ENCODE measurements at places on chromosomes 3 and 15.
A peak's percentile ranks its signal among the peaks of the same experiment; 100 is the strongest.

GRCh38 chr3:36401056-36401455 lies 20.8 kb downstream of the STAC start:
- no peak for DNase-seq
- H3K27me3 ChIP-seq, result no peaks in the 10 kb centered on the region
- no peaks in the 10 kb centered on the region for H3K36me3 ChIP-seq

- no peaks in the 10 kb centered on the region for H3K27me3 ChIP-seq
- H3K27ac ChIP-seq, result no peak overlapping the region
- no peak overlapping the region for H3K4me3 ChIP-seq
- no peaks in the 10 kb centered on the region for H3K4me1 ChIP-seq
- no peaks in the 10 kb centered on the region for H3K36me3 ChIP-seq
- peak; percentile 75 for DNase-seq
Measured at GRCh38 chr15:41989573-41990242, 17.4 kb upstream of the EHD4 start.

- H3K36me3 ChIP-seq, result no peaks in the 10 kb centered on the region
- no peaks in the 10 kb centered on the region for H3K27me3 ChIP-seq
- no peak overlapping the region for H3K4me3 ChIP-seq
- H3K4me1 ChIP-seq, result peaks cover 5% of the 10 kb centered on the region
Measured at GRCh38 chr15:91472316-91472756, 372.3 kb downstream of the SV2B start.

DNA sequence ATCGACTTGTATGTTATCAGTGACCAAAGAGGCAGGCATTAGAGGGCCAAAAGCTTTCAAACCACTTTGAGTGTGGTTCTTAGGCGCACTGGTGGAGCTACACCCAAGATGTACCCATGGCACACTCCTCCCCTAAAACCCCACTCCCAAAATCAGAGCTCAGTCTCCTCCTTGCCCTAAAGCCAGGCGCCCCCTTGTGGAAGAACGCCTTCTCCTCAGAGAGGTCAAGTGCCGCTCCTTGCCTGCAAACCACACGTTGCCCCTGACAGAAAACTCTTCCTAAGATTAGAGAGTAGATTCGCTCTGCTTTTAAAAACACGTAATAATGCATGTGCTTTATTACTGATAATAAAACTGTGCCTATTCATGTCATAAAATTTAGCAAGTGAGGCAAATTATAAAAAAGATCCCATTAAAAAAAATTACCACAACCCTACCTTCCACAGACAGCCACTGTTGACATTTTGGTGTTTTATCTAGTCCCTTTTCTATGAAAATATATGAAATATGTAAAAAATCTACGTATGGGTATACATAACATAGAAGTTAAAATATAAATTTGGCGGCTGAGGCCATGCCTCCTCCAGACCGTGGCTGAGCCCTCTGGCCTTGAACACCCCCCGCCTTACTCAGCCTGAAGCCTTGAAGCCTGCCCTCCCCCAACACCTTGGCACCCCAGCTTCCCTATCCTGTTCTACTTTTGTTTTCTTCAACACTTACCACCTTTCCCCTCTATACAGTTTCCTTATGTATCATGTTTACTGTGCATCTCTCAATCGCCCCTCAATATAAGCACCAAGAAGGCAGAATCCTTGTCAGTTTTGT lies 33.5 kb downstream of the BCL2L10 start:
- no peak overlapping the region for H3K27ac ChIP-seq
- peaks cover 52% of the 10 kb centered on the region for H3K4me1 ChIP-seq
- no peaks in the 10 kb centered on the region for H3K36me3 ChIP-seq
- no peak overlapping the region for H3K4me3 ChIP-seq
- peak; percentile 77 for DNase-seq
- no peaks in the 10 kb centered on the region for H3K27me3 ChIP-seq

- H3K4me1 ChIP-seq, result no peaks in the 10 kb centered on the region
- H3K27ac ChIP-seq, result no peak overlapping the region
- H3K27me3 ChIP-seq, result no peaks in the 10 kb centered on the region
- H3K36me3 ChIP-seq, result no peaks in the 10 kb centered on the region
- H3K4me3 ChIP-seq, result no peak overlapping the region
- DNase-seq, result no peak
Measured at GRCh38 chr3:190596349-190597285, 82.7 kb downstream of the IL1RAP start.

DNA sequence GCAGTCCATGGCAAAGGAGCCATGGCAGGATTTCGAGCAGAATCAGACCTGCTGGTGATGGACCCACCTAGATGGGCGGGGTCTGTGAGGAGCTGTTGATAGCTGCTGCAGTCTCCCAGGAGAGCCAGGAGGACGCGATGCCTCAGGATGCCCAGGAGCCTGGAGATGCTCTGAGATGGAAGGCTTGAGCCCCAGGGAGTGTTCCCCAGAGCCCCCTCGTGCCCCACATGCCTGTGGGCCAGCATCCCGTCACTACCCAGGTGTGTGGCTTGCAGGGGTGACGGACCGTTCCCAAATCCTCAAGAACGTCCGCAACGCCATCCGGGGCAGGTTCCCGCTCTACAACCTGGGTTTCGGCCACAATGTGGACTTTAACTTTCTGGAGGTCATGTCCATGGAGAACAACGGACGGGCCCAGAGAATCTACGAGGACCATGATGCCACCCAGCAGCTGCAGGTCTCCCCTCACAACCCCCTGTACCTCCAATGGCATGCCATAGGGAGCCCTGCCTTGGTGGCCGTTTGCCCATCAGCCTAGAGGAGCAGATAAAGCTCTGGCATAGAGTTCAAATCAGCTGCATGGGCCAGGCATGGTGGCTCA lies 6.7 kb downstream of the ITIH1 start:
- no peak for DNase-seq
- H3K4me1 ChIP-seq, result no peaks in the 10 kb centered on the region
- no peak overlapping the region for H3K4me3 ChIP-seq
- H3K36me3 ChIP-seq, result no peaks in the 10 kb centered on the region

GRCh38 chr15:78437107-78437761 lies 782 bp upstream of the IREB2 start:
- H3K36me3 ChIP-seq, result peaks cover 13% of the 10 kb centered on the region
- peaks cover 34% of the 10 kb centered on the region for H3K4me1 ChIP-seq
- no peaks in the 10 kb centered on the region for H3K27me3 ChIP-seq
- H3K4me3 ChIP-seq, result peak overlapping the region; percentile 96

DNA sequence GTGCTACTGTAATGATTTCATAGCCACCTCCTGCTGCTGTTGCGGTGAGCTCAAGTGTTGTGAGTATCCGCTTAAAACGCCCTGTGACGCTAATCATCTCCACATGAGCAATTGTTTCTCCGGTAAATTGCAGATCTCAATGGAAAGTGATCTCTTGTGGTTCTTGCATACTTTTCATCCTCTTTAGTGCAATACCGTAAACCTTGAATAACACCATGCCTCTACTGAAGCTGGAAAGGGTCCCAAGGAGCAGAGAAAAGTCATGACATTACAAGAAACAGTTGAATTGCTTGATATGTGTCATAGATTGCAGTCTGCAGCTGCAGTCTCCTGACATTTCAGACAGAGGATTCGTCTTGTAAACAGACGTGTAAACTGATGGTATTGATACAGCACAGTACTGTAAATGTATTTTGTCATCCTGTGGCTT lies 6.0 kb upstream of the CEMIP start:
- no peak for DNase-seq
- no peaks in the 10 kb centered on the region for H3K27me3 ChIP-seq
- H3K27ac ChIP-seq, result no peak overlapping the region
- H3K4me3 ChIP-seq, result no peak overlapping the region
- H3K4me1 ChIP-seq, result peaks cover 23% of the 10 kb centered on the region

GRCh38 chr3:52756141-52756540 lies 14.6 kb downstream of the NEK4 start:
- H3K36me3 ChIP-seq, result peaks cover 51% of the 10 kb centered on the region
- H3K27me3 ChIP-seq, result no peaks in the 10 kb centered on the region
- peaks cover 8% of the 10 kb centered on the region for H3K4me1 ChIP-seq
- H3K4me3 ChIP-seq, result no peak overlapping the region
- no peak for DNase-seq

DNA sequence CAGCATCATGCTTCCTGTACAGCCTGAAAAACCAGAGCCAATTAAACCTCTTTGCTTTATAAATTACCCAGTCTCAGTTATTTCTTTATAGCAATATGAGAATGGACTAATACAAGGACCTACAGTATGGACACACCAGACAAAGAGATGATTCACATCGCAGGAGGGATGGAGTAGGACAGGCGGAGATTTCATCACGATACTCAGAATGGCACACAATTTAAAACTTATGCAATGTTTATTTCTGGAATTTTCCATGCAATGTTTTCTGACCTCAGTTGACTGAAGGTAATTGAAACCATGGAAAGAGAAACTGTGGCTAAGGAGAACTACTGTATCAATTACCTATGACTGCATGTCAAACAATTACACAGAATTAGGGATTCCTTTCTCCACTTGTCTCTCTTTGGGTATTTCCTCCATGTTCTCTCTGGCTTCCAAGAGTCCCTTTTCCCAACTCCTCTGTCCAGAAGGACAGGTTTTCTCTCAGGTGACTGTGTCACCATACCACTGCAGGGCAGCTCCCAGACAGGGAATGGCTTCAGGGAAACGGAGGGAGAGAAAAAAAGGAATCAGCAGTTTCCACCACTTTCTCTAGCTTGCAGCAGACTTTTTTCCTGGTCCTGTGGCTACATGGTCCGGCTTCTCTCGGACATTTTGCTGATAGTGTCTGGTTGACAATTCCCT lies 3.0 kb upstream of the ANO10 start:
- no peak overlapping the region for H3K27ac ChIP-seq
- H3K27me3 ChIP-seq, result no peaks in the 10 kb centered on the region
- DNase-seq, result no peak
- no peaks in the 10 kb centered on the region for H3K36me3 ChIP-seq
- H3K4me1 ChIP-seq, result peaks cover 10% of the 10 kb centered on the region
- no peak overlapping the region for H3K4me3 ChIP-seq

- no peak for DNase-seq
- peak overlapping the region; percentile 95 for H3K4me3 ChIP-seq
- peaks cover 24% of the 10 kb centered on the region for H3K4me1 ChIP-seq
- no peaks in the 10 kb centered on the region for H3K27me3 ChIP-seq
- no peak overlapping the region for H3K27ac ChIP-seq
- H3K36me3 ChIP-seq, result no peaks in the 10 kb centered on the region
Measured at GRCh38 chr15:80071652-80072051, 12.2 kb downstream of the ZFAND6 start.

DNA sequence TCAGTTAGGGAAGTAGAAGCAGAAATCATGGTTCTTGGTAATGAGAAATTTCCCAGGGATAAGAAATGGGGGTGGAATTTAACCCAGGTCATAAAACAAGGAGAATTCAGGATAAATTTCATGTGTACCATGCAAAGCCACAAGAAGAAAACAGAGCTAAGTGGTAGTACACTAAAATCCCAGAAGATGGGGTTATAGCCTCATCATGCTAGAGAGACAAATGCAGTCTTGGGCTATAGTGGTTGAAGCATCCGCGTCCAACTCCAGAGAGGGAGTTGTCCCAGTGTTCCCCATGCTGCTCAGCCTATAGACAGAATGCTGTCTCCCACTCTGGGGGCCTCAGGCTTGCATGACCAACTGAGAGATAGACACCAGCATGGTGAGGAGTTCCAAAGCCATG lies 36.2 kb upstream of the CLRN1 start:
- peak; percentile 62 for DNase-seq
- H3K36me3 ChIP-seq, result no peaks in the 10 kb centered on the region
- H3K4me3 ChIP-seq, result no peak overlapping the region

- no peak overlapping the region for H3K4me3 ChIP-seq
- H3K27ac ChIP-seq, result no peak overlapping the region
- peaks cover 33% of the 10 kb centered on the region for H3K4me1 ChIP-seq
- no peaks in the 10 kb centered on the region for H3K36me3 ChIP-seq
Measured at GRCh38 chr15:66672867-66673266, 29.2 kb upstream of the SMAD6 start.

- no peaks in the 10 kb centered on the region for H3K27me3 ChIP-seq
- H3K36me3 ChIP-seq, result no peaks in the 10 kb centered on the region
- no peak overlapping the region for H3K4me3 ChIP-seq
- no peak for DNase-seq
- H3K27ac ChIP-seq, result no peak overlapping the region
- H3K4me1 ChIP-seq, result no peaks in the 10 kb centered on the region
Measured at GRCh38 chr3:61924090-61924735, 362.8 kb downstream of the PTPRG start.
